ENCODE measurements at places on chromosomes 1 and 21.

DNA sequence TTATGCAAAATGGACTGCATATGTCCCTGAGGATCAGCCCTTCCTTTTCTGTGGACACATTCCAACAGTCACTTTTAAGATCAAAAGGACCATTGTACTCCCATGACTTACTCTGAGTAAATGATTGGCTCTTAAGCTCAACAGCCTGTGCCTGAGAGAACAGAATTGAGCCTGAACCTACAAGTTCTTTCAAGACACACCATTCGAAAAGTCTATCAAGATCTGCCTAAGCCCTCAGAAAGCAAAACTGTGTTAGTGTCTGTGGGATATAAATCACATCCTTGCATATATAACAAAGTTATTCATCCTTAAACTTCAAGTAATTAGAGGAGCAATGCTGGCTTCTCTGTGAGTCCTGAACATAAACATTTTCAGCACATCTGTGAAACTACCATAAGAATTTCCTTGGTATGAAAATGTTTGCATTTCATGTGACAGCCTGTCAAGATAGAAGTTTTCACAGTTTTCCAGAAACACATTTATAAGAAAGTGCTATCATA lies 41.6 kb downstream of the PCNX2 start:
- DNase-seq = no peak

GRCh38 chr1:26493267-26493666 lies 21.0 kb downstream of the HMGN2 start:
- no peak for DNase-seq

DNA sequence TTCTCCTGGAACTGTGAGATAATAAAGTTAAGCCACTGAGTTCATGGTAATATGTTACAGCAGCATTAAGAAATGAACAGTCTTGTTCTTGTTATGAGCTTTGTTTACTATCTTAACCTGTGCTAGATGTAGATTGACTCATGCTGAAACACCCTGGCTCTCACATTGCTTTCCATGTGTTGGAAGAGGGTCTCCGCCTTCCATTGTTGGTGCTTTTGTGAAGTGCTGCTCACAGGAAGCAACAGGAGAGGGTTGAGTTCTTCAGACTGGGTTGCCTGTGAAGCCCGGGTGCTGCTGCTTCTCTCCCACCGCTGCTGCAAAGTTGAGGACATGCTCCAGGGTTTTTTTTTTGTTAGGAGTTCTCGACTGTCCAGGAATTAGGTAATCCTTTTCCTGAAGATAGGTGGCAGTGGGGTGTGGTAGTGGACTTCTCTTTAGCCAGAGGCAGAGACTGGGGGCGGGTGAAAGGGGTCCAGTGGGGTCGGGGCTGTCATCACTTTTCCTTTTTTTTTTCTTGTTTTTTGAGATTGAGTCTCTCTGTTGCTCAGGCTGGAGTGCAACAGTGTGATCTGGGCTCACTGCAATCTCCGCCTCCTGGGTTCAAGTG lies 28.7 kb upstream of the HMGN1 start:
- DNase-seq = no peak

GRCh38 chr21:27572696-27573095 lies 605.8 kb upstream of the ADAMTS5 start:
- no peak for DNase-seq
